ENCODE measurements at places on chromosomes 2 and 18. TPM values are rescaled to one million over a fixed set of nuclear protein-coding genes. Genes with fewer than 3 reads are reported as not detected.

TUBB6 gene
- total RNA-seq = 5.4 TPM

MLPH gene
- total RNA-seq = 1.2 TPM

LBH gene
- total RNA-seq = 89.6 TPM

APLF gene
- 2.5 TPM for total RNA-seq

BCS1L gene
- 92.3 TPM for total RNA-seq

SULT1C4 gene
- not detected for total RNA-seq

GLI2 gene
- not detected for total RNA-seq

CNGA3 gene
- not detected for total RNA-seq

RAB27B gene
- 0.35 TPM for total RNA-seq

METTL8 gene
- 47.9 TPM for total RNA-seq
